ENCODE measurements at places on chromosomes 11 and 22.

DNA sequence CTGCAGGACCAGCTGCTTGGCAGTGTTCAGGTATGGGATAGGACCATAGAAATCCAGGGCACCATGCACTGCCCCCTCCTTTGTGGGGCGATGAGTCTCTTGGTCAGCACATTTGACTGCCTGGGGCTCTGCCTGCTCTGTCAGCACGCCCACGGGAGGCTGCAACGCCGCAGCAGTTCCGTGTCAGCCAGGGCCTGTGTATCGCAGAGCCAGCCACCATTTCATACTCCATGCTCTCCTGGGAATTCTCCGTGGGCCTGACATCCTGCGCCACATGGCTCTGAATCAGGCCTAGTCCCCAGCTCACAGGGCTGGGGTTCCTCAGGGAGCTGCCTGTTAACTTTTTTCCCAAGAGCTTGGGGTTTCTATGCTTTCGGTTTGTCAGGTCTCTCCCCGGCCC lies 16.9 kb upstream of the RELT start:
- DNase-seq, result no peak

GRCh38 chr11:31875866-31876560 lies 64.9 kb upstream of the PAX6 start:
- DNase-seq, result no peak

DNA sequence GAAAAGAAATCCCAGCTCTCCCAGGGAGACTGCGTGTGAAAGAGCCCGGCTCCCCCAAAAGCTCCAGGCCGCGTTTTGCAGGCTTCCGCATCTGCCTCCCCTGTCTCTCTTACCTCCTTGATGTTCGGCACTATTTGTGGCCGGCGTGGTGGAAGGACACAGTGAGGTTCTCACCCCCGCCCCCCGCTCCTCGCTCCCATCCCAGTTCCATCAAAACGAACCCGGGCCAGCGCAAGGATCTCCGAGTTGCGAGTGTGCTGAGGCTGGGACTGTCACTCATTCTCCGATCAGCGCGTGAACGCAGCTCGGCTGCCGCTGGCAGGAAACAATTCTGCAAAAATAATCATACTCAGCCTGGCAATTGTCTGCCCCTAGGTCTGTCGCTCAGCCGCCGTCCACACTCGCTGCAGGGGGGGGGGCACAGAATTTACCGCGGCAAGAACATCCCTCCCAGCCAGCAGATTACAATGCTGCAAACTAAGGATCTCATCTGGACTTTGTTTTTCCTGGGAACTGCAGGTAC lies at the start of gene NCAM1:
NCAM1 (plus strand) TSS at position 275 of the 523 bp plus-strand sequence.
- DNase-seq, result no peak

DNA sequence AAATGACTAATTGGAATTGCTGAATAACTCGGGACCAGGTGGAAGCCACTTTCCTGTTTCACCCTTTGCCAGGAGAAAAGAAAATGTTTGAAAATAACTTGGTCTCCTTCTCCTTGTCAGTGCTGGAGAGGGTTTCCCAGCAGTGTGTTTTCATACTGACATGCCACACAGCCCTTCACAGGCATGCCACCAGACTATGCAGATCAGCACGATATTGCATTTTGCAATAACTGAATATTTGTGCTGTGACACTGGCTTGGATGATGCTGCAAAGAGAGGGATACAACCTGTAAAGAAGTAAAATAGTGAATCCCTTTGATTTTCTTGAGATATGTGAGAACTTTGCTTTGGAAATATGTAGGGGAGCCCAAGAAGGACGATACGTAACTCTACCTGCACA lies 200.0 kb upstream of the NAV2 start:
- no peak for DNase-seq

GRCh38 chr22:48760481-48761390 lies 1066.9 kb downstream of the BRD1 start:
- no peak for DNase-seq

DNA sequence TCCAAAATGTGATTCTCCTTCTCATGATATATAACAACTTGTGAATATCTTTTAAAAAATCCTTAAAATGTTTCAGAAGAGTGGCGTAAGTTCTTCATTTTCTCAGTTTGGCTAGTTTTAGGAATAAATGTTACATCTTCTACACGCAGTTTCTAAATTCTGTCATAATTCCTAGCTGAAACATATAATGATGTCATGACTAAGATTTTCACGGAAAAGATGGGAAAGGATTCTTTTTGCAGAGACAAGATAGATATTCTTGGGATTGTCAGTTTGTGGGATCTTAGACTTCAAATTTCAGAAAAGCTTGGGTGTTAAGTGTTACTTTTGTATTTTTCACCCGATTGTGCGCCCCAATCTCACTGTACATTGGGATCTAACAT lies 1.7 kb downstream of the EED start:
- DNase-seq, result no peak

DNA sequence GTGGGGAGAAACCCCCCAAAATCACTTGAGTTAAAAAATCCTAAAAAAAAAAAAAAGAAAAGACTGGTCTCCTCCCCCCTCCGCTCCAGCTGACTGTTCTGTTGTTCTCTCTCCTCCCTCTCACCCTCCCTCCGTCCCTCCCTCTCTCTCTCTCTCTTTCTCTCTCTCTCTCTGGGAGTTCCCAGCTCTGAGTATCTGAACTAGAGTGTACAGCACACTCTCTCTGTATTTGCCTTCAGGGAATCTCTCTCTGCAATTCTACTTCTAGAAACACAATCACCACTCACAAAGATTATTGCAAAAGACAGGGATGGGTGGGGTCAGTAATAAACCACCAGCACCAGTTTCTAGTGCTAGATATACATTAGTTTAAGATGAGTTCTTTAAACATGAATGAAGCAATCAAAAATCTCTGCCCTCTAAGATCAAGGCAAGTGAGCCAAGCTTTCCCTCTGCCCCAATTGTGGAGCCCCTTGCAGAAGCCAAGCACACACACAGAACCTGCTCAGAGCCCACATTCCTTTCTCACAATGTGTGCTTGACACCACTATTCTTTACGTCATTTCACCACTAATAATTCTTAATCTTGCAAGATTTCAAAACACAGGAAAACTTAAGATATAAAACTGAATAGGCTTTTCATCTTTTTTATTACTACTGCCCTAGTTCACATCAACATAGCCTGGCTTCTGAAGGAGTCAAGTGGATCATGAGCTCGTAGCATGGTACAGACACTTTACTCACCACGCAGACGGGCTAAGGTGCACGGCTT lies 133.5 kb downstream of the RBFOX2 start:
- DNase-seq, result no peak

GRCh38 chr11:132139181-132139580 lies 768.8 kb downstream of the NTM start:
- DNase-seq, result no peak

GRCh38 chr11:101721270-101721669 lies 137.5 kb upstream of the TRPC6 start:
- no peak for DNase-seq
